ENCODE measurements at places on chromosomes 3 and 15.

DNA sequence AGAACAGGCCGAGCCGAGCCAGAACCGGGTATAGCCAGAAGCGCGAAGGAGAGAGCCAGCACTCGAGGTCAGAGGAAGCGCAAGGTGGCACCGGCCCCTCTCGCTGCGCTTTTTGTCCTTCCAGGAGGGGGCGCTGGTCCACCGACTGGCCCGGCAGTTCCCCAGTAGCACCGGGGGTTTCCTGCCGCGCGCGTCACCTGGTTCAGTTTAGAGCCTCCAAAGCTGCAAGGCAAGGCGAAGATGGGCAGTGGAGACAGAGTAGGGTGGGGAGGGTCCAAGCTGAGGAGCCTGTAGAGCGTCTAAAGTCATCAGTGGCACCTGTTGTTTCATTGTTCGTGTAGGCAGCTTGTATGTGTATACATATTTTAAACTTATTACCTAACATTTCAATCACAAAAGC lies 7.6 kb upstream of the NR2E3 start:
- DNase-seq = no peak

DNA sequence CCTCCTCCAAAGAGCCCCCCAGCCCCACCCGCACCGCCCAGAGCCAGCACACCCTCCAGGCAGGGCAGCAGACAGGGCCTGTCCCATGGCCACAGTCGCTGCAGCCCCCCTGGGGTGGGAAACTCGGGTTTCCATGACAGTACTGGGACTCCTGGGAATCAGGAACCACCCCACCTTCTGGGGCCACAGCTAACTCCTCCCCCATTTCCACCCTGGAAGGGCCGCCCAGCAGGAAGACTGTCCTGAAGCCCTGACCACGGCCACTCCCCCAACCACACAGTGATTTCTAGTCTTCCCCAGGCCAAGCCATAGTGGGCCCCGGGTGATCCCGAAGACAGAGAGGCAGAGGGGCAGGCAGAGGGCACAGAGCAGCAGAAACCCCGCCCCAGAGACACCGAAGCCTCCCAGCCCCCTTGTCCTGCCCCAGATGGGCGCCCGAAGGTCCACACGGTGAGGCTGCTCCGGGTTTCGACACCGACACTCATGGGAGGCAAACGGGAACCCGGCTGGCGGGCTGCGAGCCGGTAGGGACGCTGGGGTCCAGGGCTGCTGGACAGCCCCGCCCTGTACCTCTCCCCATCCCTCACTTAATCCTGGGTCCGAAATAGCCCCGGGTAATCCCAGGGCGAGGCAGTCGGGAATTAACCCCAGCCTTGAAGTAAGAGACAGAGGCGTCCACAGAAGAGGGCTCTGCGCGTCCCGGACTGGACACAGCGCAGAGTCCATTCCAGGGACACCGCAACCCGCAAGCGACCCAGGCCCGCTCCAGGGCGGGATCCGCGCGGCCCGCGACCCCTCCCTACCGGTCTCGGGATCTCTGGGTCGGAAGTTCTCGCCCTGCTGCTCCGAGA lies 138.4 kb downstream of the NUP210 start:
- no peak for DNase-seq

DNA sequence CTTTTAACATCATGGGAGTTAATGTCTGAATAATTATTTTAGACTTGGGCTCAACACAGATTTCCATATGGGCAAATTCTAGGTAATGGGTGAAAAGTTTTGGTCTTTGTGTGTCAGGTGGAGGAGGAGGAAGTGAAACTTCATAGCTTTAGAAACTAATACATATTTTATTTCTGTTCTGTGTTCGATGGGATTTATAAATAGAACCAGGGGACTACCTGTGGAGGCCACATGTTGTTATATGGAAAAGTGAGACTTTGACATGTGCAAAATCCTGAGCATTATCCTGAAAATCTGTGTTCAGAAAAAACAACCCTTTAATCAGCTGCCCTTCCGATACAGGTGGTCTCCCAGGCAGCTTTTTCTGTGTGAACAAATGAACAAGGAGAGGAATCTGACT lies 209.5 kb downstream of the SOX2 start:
- DNase-seq = no peak

DNA sequence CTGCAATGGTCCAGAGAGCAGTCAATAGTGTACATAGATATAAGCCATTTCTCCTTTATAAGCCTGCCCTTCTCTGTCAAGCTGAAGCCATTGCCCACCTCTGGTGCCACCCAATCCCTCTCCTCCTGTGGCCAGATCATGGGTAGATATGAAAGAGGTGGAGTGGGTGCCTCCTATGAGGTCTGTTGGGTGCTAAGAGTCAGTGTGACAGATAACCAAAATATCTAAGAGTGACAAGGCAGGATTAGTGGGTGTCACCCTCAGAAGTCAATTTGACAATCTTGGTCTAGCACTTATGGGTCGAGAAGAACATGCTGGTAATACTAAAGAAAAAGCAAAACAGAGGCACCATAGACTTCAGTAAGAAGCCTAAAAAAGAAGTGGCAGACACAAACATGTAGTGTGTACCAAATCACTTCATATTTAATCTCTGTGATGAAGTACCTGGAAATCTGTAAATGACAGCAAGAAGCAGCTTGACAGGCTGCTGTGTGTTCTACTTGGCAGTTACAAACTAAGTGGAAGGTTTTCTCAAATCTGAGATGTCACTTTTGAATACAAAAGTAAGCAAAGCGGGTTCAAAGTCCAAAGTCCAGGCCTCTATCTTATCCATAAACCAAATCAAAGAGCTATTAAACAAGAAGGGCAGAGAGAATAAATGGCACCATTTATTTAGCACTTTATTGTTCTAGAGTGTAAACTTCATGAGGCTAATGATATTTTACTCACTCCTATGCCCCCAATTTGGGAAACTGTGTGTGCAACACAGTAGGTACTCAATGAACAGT lies 118.9 kb upstream of the EOMES start:
- no peak for DNase-seq

DNA sequence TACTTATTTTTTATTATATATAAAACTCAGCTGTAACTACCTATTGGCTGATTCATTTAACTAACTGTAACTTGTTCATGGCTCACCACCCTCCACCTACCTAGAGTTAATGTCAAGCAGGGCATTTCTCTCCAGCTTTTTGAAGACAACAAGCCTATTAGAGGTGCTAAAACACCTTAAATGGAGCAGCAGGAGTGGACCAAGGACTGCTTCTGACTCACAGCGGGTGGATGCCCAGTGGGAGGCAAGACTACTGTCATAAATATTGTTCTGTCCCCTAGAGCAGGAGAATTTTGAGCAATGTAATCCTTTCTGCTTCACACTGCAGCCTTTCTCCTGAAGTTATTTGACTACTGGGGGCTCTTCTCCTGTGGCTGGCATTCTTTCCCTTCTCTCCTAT lies 146.9 kb downstream of the CLSTN2 start:
- DNase-seq = no peak

DNA sequence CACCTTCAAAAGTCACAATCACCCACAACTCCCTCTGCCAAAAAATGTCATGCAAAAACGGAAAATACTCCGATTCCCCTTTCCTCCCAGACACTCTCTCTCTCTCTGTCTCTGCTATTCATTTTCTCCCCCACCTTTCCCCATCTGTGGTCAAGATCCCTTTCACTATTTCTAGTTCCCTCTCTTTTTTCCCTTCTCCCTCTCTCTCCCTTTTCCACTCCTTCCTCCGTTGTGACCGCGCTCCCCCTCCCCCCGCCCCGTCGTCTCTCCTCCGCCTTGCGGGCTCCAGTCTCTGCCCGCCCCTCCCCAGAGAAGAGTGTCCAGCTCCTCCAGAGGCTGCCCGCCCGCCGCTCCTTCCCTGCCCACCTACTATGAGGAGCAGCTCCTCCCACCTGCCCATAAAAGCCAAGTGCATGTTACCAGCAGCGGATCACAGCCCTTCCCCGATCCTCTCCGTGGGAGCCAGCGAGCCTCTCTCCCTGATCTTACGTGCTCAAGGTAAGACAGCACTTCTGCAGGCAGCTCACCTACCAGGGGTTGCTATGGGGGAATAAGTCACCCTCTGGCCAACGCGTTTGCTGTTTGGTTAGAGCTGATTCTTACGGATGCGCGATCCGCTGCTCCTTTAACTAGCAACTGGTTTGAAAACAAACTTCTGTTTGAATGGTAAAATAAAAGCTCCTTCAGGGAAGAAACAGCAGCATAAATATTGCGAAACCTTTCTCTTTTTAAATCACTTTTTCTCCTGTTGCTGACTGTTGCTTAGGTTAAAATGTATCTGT lies at the start of gene COL8A1:
TSS of gene COL8A1 (plus strand) at position 428 of the 782 bp plus-strand sequence. CDS start 152,089 bp downstream, outside the sequence.
- DNase-seq = no peak

- no peak for DNase-seq
Measured at GRCh38 chr15:57048930-57049549, 130.6 kb downstream of the TCF12 start.

DNA sequence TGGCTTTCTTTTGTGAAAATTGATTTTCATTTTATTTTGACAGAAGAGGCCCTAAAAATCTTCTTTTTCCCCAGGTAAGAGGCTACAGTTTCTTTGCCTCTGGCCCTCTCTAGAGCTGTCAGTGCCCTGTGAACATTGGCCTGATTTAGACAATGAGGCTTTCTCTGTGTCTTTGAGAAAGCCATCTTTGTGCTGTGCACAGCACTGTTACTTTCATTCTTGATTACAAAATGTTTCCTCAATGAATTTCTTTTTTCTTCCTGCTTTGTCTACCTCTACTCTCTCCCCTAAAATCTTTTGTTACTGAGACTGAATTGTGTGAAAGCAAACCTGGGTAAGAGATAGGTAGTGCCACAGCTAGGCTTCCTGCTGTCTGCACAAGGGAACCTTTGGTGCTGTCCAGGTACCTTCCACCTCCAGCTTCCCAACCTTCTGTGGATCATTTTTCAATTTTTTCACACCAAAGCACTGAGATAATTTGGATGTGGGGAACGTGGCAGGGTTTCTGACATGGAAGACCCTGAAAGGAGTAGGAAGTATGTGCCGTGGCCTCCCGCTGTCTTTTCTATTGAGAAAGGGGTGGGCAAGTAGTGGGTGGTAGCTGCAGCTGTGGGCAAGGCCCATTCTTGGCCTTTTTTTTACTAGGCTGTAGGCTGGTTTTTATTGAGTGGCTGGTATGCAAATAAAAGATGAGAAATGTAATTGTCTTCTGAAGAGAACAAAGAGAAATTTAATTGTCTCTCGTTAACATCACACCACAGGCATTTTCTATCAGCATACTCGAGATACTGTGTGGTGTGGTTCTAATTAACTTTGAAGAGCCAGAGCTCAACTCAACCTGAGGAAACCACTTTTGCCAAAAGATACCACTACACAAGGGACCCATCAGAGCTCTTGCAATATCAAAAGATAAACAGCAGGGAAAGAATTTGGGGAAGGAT lies 21.0 kb downstream of the RAB8B start:
- no peak for DNase-seq

DNA sequence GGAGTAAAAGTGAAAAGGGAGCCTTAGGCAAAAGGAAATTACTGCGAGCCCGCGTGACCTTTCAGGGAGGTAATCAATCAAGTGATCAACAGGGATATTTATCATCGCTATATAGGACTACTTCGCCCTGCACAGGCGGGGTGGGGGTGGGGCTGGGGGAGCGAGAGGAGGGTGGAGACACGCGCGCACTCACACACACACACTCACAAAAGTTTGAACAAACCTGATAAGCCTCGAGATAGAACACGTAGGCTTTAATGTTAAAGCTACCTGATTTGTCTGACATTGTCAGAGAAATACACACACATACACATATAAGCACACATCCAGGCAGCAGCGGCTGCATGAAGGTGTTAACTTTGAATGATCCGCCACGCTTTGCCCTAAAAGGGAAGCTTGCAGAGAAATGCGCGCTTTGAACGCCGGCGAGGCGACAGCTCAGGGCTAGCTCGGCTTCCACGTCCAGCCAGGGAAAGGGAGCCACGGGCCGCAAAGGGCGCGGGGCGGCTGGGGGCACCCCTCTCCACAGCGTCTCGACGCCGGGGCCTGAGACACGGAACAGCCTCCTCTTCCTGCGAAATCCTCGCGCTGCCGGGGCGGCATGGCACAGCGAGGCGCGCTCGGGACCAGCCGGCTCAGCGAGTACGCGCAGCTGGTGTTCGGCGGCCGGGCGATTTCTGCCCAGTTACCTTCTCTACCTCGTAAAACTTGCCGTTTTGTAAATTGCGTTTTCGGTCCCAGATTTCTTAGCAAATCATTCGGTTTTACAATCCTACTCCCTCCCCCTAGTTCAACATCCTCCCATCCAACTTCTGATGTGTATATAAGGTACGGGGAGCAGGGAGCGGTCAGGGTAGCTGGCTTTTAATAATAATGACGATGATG lies 4.8 kb upstream of the MECOM start:
- no peak for DNase-seq

DNA sequence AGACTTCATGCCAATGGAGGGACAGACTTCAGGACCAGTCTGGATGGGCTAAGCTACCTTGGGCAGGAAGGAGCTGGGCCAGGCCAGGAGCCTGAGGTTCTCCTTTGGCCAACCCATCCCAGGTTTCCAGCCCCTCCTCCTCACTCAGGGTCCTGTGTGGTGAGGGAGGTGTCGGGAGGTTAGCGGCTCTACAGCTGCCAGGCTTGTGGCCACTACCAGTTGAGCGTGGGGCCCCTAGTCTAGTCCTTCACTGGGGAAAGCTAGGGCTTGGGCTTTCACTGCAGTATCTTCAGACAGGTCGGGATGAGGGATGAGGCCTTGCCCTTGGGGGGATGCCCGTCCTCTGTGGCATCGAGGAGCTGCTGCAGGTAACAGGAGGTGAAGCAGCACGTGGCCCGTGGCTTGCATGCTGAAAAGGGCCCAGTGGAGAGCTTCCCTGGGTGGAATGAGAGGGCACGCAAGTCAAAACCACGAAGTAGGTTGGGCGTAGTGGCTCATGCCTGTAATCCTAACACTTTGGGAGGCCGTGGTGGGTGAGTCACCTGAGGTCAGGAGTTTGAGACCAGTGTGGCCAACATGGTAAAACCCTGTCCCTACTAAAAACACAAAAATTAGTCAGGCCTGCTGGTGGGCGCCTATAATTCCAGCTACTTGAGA lies 8.5 kb upstream of the FANCD2 start:
- peak; percentile 41 for DNase-seq

DNA sequence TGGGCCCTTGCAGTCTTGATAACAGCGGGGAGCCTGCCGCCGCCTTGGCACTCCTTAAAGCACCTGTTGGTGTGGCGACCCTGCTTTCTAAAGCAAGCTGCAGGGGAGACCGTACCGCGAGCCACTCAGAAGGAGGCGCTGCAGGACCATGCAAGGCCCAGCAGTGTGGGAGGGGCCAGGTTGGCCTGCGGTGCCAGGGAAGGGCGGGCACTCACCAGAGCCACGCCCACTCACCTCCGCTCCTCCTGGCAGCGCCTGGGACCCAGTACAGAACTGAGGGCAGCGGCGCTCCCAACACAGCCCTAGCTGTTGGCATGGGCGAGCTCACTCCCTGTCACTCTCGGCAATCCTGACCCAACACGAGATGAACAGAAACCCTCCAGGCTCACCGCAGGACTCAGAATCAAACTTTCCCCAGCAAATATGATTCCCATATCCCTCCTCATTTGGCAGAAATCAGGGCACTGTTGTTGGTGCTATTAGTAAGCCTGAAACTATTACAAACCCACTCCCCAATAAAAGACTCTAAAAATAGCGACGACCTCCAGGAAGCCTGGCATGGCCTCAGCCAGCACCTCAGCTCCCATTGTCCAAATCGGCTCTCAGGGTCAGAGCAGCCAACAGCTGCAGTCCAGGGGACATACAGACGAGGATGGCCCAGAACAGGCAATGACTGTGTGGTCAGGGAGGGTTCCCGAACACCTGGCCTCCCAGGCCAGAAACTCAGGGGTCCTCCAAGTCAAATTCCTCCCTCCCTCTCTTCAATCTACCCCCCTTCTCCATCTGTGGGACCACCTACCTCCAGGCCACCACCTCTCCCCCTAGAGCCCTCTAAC lies 77.2 kb downstream of the TBC1D2B start:
- DNase-seq = peak; percentile 48
